Stimulated activated CD8-positive, alpha-beta memory T cell treated with anti-CD3 and anti-CD28 coated beads, Interleukin-2, amount 100 ng/mL, for 48 hours (primary cell): ENCODE measurements at places on chromosomes 12 and 14.

- no peak for DNase-seq
Measured at GRCh38 chr14:24058260-24058950, 6.6 kb downstream of the CARMIL3 start.

GRCh38 chr12:105426766-105427165 is 96.3 kb downstream of the C12orf75 start:
- no peak for DNase-seq

GRCh38 chr14:81427348-81428058 is 27.4 kb upstream of the STON2 start:
- DNase-seq: no peak

DNA sequence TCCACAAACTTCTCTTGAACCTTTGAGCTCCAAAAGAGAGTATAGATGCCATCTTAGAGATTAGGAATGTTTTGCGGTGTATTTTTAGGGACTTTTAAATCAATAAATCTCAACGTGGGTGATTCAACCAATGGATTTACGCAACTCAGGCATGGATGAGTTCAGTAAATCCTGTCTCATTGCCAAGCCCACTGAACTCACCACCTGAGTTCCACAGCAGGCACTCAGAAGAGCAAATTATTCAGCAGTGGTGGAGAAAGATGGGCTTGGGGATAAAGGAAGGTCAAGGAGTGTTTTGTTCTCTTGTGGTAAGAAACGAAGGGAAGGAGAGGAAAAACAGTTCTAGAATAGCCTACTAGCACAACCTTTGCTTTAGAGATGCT is 68.7 kb upstream of the HMGA2 start:
- DNase-seq: no peak

DNA sequence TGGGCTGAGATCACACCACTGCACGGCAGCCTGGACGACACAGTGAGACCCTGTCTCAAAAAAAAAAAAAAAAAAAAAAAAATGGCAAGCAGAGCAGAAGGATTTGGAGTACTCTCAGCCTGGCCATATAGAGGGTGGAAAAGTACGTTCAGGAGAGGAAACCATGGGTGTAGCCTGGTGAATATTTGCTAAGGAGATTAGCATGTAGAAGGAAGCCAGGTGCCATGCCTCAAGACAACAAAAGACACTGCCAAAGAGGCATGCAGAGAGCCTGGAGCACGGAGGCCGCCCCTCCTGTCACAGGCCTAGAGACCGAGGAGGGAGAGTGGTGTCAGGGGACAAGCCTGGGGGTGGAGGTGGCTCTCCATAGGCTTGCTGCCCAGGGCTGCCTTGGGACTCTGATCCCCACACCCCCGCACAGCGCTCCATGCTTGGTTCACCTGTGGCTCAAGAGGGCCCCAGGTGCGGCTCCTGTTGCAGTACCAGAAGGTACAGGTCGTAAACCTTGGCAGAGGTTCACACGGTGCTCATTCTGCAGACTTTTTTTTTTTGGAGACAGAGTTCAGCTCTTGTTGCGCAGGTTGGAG is 27.9 kb upstream of the DEGS2 start:
- no peak for DNase-seq

- DNase-seq: no peak
Measured at GRCh38 chr12:7045913-7046312, 14.6 kb upstream of the C1S start.

GRCh38 chr12:93836620-93837260 is 159.6 kb downstream of the CRADD start:
- no peak for DNase-seq

GRCh38 chr12:125098676-125099408 is 33.6 kb downstream of the AACS start:
- no peak for DNase-seq
